ENCODE measurements at places on chromosomes 11 and 22.

- no peak overlapping the region for H3K4me3 ChIP-seq
- no peaks in the 10 kb centered on the region for H3K27me3 ChIP-seq
Measured at GRCh38 chr11:46637546-46637945, 20.2 kb downstream of the ATG13 start.

- H3K36me3 ChIP-seq, result no peaks in the 10 kb centered on the region
- H3K27me3 ChIP-seq, result no peaks in the 10 kb centered on the region
- no peak for DNase-seq
- no peak overlapping the region for H3K4me3 ChIP-seq
Measured at GRCh38 chr22:46086577-46087335, 63.6 kb upstream of the PPARA start.

- H3K4me3 ChIP-seq, result no peak overlapping the region
- peaks cover 15% of the 10 kb centered on the region for H3K27me3 ChIP-seq
- H3K27ac ChIP-seq, result no peak overlapping the region
- peaks cover 4% of the 10 kb centered on the region for H3K36me3 ChIP-seq
- no peaks in the 10 kb centered on the region for H3K4me1 ChIP-seq
Measured at GRCh38 chr11:2277933-2278523, 7.6 kb upstream of the ASCL2 start.

GRCh38 chr11:27532652-27533325, 26.2 kb upstream of the LIN7C start:
- no peaks in the 10 kb centered on the region for H3K4me1 ChIP-seq
- H3K36me3 ChIP-seq, result no peaks in the 10 kb centered on the region
- peak overlapping the region; percentile 17 for H3K27ac ChIP-seq
- no peaks in the 10 kb centered on the region for H3K27me3 ChIP-seq

GRCh38 chr11:4677948-4678347, 19.7 kb downstream of the OR51E2 start:
- H3K4me1 ChIP-seq, result no peaks in the 10 kb centered on the region
- H3K27ac ChIP-seq, result no peak overlapping the region
- DNase-seq, result no peak
- no peaks in the 10 kb centered on the region for H3K36me3 ChIP-seq

- no peaks in the 10 kb centered on the region for H3K36me3 ChIP-seq
- DNase-seq, result no peak
- H3K4me1 ChIP-seq, result no peaks in the 10 kb centered on the region
- H3K4me3 ChIP-seq, result no peak overlapping the region
Measured at GRCh38 chr11:102144357-102145355, 34.4 kb downstream of the YAP1 start.

- H3K27ac ChIP-seq, result no peak overlapping the region
- H3K4me3 ChIP-seq, result peak overlapping the region; percentile 76
- DNase-seq, result no peak
- H3K27me3 ChIP-seq, result peaks cover 43% of the 10 kb centered on the region
- peaks cover 16% of the 10 kb centered on the region for H3K4me1 ChIP-seq
Measured at GRCh38 chr11:46277313-46277621, 195 bp upstream of the CREB3L1 start.

DNA sequence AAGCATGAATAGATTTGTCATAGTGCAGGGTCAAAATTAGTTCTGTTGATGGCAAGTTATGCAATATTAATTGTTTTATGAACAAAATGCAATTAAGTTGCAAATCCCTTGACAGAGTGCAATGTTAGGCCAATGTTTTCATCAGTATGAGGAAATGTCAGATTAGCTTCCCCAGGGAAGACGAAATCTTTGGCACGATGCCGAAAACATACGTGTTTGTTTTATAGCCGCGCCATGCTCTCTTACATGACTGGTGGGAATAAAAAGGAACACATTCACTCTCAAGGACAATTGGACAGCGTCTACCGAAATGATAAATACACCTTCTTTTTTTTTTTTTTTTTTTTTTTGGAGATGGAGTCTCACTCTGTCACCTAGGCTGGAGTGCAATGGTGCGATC, 27.0 kb downstream of the MFNG start:
- H3K36me3 ChIP-seq, result no peaks in the 10 kb centered on the region
- no peaks in the 10 kb centered on the region for H3K27me3 ChIP-seq
- no peak for DNase-seq
- H3K4me1 ChIP-seq, result peaks cover 16% of the 10 kb centered on the region

DNA sequence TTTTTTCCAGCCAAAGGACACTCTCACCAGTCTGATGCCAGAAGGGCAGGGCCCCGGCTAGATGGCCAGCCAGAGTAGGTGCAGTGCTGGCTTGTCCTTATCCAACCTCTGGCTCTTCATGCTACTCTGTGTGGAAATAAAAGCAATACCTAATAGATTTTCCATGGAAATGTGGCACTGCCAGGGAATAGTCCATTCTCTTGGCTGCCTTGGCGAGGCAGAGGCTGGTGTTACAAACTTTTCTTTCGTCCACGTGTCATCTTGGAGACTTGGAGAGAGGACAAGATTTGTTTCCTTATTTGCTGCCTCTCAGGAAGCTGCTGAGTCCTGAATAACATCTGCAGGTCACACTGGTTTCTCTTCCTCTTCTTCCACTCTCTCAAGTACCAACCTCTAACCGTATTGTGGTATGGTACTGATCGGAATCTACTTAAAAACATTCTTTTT, 17.2 kb upstream of the C1QTNF4 start:
- no peaks in the 10 kb centered on the region for H3K27me3 ChIP-seq
- no peaks in the 10 kb centered on the region for H3K4me1 ChIP-seq
- DNase-seq, result no peak
- H3K4me3 ChIP-seq, result no peak overlapping the region

DNA sequence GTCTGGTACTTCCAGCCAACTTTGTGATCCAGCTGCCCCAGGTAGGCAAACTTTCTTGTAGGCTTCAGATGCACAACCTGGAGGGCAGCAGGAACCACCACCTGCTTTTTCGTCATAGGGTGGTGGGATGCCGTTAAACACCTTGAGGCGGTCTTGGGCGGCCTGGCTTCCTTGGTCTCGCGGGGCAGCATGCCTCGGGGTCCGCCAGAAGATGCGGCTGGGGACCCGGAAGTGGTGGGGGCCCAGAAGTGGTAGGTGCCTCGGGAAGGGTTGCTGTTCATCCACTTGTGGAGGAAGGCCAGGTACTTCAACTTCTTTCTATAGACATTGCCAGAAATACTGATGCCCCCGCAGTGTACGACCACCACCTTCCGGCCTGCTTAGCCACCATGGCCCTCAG, 13.3 kb downstream of the DUSP18 start:
- H3K4me1 ChIP-seq, result peaks cover 25% of the 10 kb centered on the region
- H3K27ac ChIP-seq, result no peak overlapping the region
- no peak overlapping the region for H3K4me3 ChIP-seq
- no peak for DNase-seq
- H3K36me3 ChIP-seq, result peaks cover 2% of the 10 kb centered on the region
- H3K27me3 ChIP-seq, result no peaks in the 10 kb centered on the region

DNA sequence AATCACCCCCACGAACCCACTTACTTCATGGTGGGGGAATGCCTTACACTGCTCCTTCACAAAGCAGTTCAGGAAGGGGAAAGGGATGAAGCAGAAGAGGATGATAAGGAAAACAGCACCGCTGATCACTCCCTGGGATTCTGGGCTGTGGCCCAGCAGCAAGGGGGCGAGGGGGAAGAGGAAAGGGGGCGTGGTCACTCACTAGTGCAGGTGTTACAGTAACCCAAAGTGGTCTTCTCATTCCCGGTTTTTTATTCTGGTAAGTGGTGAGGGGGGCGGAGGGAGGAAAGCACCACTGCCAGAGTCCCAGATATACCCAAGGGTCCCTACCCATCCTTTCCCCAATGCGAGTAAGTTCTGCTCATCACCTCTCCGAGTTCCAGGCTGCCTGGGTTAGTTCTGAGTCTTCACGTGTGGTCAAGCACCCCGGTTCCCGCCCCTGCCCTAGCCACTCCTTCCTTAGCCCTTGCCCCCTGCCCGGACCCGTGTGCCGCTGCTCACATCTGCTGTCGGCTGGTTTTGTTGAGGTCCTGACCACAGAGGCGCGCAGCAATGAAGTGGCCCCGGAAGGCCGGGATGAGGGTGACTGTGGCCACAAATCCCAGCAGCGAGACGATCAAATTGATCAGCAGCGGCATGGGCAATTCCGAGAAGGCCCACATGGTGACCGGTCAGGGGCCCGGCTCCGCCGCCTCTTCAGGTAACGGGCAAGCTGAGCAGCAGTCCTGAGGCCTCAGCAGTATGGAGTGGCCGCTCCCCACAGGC, 477 bp downstream of the DPAGT1 start:
- peak overlapping the region; percentile 95 for H3K27ac ChIP-seq
- peaks cover 58% of the 10 kb centered on the region for H3K4me1 ChIP-seq
- peaks cover 11% of the 10 kb centered on the region for H3K36me3 ChIP-seq
- peak; percentile 61 for DNase-seq

DNA sequence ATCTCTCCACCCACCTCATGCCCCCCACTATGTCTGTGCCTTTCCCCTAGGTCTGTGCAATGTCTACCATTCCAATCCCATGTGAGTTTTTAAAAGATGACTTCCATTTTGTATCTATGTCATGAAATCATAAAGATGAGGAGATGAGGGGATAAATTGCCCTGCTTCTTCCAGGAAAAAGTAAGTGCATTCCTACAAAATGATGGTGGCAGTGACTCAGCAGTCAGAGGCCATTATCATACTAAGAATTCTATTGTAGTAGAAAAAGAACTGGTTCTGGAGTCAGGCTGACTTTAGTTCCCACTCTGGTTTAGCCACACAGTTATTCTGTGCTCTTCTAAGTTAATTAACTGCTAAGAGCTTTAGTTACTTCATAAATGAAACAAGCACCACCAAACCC, 89.6 kb upstream of the API5 start:
- no peak overlapping the region for H3K27ac ChIP-seq
- no peak overlapping the region for H3K4me3 ChIP-seq
- no peaks in the 10 kb centered on the region for H3K4me1 ChIP-seq
- no peaks in the 10 kb centered on the region for H3K36me3 ChIP-seq
- no peak for DNase-seq

DNA sequence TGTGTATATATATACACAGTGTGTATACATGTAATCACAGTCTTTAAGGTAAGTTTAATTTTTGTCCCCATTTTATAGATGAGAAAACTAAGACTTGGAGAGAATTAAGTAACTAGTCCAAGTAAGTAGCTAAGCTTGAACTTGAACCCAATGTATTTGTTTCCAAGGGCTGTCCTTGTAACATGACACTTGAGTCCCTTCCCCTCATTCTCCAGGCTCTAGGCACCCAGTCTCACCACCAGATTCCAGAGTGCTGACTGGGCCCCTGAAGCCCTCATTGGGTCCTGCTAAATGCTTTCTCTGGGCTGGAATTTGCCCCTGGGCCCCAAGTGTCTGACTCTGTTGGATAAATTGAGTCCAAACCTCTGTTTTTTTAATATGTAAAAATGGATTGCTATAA, 45.5 kb downstream of the ADM start:
- no peak overlapping the region for H3K4me3 ChIP-seq
- no peak overlapping the region for H3K27ac ChIP-seq
- H3K27me3 ChIP-seq, result peaks cover 6% of the 10 kb centered on the region
- H3K4me1 ChIP-seq, result no peaks in the 10 kb centered on the region
- DNase-seq, result no peak

Data from activated T-cell treated with anti-CD3 and anti-CD28 coated beads, Interleukin-2, amount 50 U/mL, for 72 hours (primary cell).